ENCODE measurements at places on chromosomes 1 and 21. TPM values are rescaled to one million over a fixed set of nuclear protein-coding genes. Genes with fewer than 3 reads are reported as not detected.
A peak's percentile ranks its signal among the peaks of the same experiment; 100 is the strongest.

- no peak for DNase-seq
Measured at GRCh38 chr1:115098979-115099692, 9.8 kb upstream of the TSPAN2 start.

- no peak for DNase-seq
Measured at GRCh38 chr1:42319128-42319851, 15.7 kb downstream of the FOXJ3 start.

- DNase-seq, result no peak
Measured at GRCh38 chr1:158327481-158327880, 3.9 kb downstream of the CD1B start.

DNA sequence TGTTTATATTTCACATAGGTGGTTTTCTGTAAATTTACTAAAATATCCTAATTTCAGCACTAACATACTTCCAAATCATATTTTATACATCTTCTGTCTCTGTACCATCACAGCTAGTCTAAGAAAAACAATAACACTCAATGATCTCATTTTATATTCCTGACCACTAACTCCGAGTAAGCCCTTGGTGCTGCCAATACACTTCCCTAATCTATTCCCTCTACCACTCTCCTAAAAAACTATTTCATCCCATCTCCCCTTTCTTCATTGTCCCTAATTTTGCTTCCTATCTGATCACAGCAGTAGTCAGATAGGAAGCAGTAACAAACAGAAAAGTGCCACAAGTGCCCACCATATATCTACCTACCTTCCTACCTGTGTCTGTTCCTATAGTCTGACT, 36.2 kb downstream of the ASH1L start:
- no peak for DNase-seq

DNA sequence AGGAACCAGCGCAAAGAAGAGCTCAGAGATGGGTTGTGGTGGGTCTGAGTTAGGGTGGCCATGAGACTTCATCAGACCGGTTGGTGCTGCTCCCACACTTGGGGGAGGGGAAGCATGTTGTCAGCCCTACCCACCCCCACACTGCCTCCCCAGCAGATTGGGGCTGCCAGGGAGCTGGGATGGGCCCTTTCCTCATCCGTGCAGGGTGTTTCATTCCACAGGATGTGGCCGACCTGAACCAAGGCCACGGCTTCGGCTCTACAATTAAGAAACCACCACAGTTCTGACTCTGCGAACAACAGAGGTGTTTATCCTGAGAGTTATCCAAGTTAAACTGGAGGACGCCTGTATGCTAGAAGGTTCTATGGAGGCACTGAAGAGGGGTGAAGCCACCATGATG, 171.2 kb downstream of the ETS2 start:
- DNase-seq, result no peak

GRCh38 chr1:15708486-15709137, 24.5 kb downstream of the PLEKHM2 start:
- no peak for DNase-seq

GRCh38 chr21:37899146-37899545, 17.1 kb downstream of the KCNJ6 start:
- no peak for DNase-seq

DNA sequence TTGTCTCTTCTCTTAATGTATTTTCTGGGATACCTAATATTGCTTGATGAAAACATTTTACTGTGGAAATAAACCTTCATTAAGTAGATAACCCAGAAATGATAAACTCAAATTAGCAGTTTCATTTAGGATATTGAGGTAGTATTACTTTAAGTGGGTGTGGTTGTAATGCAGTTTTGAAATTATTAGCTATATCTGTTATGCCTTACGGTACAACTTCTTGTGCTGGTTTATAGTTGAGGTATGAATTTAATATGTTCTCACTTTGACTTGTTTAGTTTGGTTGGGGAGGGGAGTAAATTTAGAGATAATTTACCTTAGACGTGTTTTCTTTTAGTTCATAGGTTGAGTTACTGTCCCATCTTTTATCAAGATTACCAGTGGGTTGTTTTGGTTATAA, 111.0 kb downstream of the POU2F1 start:
- DNase-seq, result no peak

- DNase-seq, result no peak
Measured at GRCh38 chr1:183330335-183330734, 87.8 kb downstream of the NMNAT2 start.

GRCh38 chr1:100142343-100142742, 9.4 kb downstream of the TRMT13 start:
- no peak for DNase-seq

DNA sequence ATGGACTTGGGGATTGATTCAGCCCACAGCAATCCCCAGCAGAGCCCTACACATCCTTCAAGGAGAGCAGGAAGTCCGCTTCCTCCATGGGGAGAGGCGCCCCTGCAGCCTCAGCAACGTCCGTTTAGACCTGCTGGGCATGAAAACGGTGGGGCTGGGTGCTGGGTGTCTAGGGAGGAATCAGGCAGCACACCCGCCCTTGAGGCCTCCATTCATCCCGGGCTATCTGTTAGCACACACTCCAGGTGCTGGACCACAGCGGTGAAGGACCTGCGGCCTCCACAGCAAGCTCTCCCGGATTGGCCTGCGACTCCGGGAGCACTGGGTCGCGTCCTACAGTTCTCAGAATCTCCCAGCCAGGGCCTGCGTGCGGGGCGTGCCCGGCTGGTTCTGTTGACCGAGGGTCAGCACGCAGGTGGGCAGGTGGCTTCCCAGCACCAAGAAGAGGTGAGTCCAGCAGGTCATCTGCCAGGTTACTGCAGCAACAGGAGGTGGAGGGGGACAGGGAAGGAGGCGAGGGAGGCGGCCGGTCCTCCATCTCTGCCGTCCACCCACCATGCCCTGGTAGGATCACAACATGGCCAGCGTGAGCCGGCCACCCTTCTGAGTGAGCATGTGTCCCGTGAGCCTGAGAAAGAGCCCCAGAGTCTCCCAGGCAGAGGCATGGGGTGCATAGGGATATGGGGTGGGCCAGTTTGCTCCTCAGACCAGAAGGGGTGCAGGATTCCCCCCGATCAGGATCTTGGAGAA, 96.6 kb downstream of the RIPK4 start:
- DNase-seq, result peak; percentile 51

DNA sequence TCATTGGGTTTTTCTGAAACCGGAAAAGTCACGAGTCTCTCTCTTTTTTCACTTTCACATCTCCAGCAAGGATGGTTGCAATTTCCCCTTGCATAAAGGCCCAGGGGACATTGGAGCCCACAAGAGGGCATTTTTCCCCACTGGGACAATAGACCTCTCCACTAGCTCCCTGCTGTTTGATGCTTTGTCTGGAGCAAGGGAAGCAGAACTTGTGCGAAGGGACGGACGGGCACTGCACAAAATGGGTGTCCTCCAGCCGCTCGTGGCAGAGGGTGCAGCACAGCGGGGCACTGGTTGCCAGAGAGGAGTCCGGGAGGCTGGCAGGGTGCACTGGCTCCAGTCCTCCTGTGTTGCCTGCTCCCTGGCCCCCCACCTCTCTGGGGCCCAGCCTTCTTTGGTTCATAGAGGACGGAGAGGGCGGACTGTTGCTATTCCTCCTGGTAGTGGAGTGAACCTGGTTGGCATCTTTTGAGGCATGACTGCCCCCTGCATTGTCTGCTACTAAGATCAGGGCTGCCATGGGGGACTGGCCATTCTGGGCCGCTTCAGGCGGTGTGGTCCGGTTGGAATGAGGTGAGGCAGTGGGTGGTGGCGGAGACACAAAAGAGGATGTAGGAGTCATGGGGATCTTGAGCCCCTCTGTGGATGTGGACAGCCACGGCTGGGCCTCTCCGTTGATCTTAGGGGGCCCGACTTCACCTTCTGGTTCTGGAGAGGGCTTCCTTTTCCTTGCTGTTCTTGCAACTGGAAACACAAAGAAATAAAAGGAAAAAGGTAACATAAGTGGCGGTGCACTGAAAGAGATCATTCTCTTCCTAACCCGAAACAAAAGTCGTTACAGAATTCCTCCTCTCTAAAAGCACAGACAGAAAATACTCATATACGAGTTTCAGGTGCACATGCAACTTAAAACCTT, 2.6 kb downstream of the IRF2BP2 start:
- DNase-seq, result no peak

DNA sequence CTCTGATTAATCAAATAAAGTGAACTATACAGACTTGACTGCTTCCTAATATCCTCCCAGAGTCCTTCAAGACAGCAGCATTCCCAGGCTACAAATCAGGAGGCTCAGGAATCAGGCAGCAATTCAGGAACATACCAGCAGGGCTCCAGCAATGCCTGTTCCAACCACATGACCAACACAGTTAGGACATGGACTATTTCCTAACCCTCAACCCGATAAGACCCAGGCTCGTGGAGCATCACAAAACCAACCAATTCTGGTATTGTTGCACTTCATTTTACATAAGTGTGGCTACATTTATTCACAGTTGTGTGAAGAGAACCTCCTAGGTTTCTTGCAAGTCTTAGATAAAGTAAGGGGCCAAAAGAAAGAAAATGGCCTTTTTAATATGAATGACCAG, 546.2 kb upstream of the ADGRL2 start:
- no peak for DNase-seq

GRCh38 chr1:52203935-52204625, 62.2 kb downstream of the ZFYVE9 start:
- no peak for DNase-seq

Gene LDLRAD1
- total RNA-seq, result not detected

Gene FMO3
- total RNA-seq, result 2.3 TPM

Gene LRIG2
- total RNA-seq, result 13.4 TPM

Gene TSTD1
- 11.0 TPM for total RNA-seq

Gene LCE2B
- total RNA-seq, result not detected

Gene NTMT2
- total RNA-seq, result not detected

Gene ADSS2
- 27.2 TPM for total RNA-seq

Gene TADA1
- 6.4 TPM for total RNA-seq

Gene ANKRD34A
- total RNA-seq, result 0.74 TPM

All from mesenteric fat pad (tissue), 1 donor.